ENCODE measurements at places on chromosomes 7 and 10.

DNA sequence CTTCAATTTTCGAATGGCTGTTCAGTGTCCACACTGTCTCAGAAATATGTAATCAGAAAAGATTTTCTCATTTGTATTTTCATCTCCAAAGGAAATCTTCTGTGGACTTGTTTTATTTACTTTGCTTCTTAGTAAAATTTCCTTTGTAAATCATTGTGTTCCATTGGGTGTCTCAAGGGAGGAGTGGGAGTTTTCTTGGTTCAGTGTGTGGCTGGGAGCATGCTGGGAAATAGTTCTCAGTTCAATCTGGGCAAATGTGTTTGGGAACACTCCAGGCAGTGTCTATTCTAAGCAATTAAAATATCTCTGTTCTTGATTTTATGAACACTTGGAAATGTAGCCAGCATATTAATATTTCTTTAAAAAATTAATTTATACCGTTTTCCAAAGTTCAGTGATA is 1019.8 kb downstream of the CNTNAP2 start:
- DNase-seq, result no peak

DNA sequence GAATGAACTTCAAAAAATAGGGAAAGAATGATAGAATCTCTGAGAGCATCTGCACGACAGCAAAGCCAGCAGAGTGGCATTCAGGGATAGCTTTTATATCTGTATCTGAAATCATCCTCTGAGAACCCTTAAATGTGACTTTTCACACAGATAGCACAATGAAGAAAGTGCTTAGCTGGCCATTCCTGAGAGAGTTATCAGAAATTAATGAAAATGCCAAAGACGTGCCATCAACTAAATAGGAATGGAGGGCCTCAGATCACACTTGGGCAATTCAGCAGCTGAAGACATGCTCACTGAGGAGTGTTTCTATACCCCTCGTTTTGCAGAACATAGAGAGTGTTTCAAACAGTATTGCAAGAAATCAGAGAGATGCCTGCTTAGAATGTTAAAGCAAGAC is 51.6 kb downstream of the AKR1B1 start:
- DNase-seq, result no peak

GRCh38 chr7:34155220-34155908 is 250.0 kb downstream of the BMPER start:
- no peak for DNase-seq

GRCh38 chr7:117673839-117674238 is 194.0 kb downstream of the CFTR start:
- no peak for DNase-seq

GRCh38 chr7:46168231-46168630 is 247.2 kb upstream of the IGFBP3 start:
- no peak for DNase-seq

- no peak for DNase-seq
These were observed 77.1 kb downstream of the ABCC2 start for GRCh38 chr10:99859585-99859984.

GRCh38 chr10:61798713-61799112 is 102.8 kb upstream of the ARID5B start:
- DNase-seq, result no peak

- no peak for DNase-seq
These were observed 36.6 kb downstream of the SRRM3 start for GRCh38 chr7:76238326-76238725.

- DNase-seq, result no peak
These were observed 38.3 kb upstream of the GALNTL5 start for GRCh38 chr7:151917791-151918509.

DNA sequence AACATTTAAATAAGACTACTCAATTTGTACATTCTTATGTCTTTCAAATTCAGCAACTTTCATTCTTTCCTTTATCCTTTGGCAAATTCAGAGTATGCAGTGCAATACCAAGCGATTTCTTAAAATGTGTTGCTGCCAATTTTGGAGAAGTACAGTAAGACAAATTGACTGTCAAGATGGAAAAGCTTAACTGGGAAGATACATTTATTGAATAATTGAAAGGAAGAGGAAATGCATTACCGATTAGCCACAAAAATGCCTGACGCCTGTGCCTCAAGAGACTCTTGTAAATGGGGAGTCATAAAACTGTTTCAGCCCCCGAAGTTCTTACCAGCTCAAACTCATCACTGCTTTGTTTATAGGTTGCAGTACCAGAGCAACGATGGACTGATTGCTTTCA is 373.3 kb upstream of the GALNT17 start:
- no peak for DNase-seq

DNA sequence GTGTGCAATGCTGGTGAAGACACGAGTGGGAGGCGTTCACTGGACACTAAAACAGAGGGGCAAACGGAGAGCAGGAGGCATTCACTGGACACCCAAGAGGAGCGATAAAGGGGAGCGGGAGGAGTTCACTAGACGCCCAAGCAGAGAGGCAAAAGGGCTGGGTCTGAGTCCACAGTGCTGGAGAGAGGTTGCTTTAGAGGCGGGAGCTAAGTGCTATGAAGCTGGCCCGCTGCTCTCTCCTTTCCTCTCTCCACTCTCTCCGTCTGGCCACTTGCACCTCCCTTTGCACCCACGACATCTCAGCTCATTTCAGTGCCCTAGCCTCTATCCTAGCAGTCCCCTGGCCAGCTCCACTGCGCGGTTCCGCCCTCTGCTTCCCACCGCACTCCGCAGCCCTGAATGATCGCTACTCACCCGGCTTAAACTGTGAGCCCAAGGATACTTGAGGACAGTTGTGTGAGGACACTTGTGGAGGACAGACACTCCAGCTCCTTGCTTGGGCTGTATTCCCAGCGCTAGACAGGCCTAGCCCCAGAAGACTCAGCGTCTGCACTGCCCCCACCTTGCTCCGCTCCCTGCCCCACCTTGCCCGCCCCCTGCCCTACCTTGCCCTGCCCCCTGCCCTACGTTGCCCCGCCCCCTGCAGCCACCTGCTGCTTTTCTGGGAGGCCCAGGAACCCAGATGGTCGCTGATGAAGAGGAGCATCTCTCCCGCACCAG is 78.8 kb upstream of the CPXM2 start:
- DNase-seq, result no peak

GRCh38 chr10:76082232-76082631 is 650.8 kb downstream of the LRMDA start:
- no peak for DNase-seq

DNA sequence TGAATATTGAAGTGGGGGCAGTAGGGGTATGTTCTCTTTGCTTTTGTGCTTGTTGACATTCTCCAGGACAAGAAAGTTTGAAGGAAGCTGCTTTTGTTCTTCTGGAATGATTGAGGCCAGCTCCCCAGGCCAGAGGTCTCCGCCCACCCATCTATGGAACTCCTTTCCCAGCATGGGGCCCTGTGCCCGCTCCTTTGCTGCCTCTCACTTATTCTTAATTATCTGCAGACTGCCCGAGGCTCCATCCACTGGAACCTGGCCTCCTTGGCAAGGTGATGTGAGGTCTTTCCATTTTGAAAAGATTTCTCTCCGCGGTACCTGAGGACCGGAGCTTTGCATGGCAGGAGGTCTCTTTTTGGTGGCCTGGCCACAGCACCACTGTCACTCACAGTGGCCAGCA is 39.3 kb upstream of the MKI67 start:
- no peak for DNase-seq

DNA sequence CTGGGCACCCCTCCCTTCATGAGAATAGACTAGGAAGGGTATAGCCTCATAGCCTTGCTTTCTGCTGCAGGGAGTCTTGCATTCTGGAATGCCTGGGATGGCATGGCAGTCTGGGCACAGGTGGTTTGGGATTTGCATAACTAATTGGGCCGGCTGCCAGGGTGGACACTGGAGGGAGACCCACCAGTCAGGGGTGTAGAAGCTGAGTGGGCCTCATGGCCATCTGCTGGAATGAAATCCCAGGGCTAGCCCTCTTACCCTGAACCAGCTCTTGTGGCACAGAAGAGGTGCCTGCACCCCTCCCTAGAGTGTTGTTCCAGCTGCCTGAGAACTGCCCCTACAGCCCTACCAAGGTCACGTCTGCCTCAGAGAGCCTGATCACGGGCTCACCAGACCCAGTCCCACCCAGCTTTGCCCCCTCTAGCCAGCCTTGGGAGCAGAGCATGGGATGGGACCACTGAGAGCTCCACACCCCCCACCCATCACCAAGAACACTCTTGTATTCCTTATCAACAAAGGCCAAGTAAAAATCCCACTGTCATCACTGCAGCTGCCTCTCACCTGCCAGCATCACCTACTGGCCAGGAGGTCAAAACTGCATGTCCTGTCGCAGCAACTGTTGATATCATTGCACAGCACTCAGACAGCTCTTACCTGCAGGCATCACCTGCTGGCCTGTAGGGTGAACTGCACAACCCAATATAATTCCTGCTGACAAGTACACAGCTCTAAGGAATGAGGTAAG is 148.9 kb downstream of the ZEB1 start:
- no peak for DNase-seq

GRCh38 chr7:44386139-44386913 is 60.9 kb upstream of the CAMK2B start:
- no peak for DNase-seq

DNA sequence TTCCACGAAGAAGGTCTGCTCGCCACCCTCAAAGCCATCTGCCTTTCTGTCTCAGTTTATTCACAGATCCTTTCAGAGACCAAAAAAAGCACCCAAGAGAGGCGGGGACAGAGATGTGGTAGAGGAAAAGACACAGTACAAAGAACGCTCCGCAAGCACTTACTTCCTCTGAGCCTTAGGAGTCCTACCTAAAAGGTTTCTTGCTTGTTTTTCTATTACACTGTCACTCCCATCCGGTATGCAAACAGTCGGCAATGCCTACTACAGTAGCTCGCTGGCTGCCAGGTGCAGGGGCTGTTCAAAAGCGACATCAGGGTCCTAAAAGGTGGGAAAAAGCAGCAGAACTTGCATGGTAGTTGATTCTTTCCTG is 816 bp downstream of the TECPR1 start:
- no peak for DNase-seq

- DNase-seq, result no peak
These were observed 554.1 kb upstream of the FOXK1 start for GRCh38 chr7:4127909-4128560.

- no peak for DNase-seq
These were observed 85.7 kb downstream of the GRB10 start for GRCh38 chr7:50696810-50697582.

GRCh38 chr7:134962270-134962780 is 24.0 kb upstream of the AGBL3 start:
- no peak for DNase-seq

- no peak for DNase-seq
These were observed 70.8 kb downstream of the SGMS1 start for GRCh38 chr10:50552771-50553535.

- DNase-seq, result no peak
These were observed 249.3 kb upstream of the TCERG1L start for GRCh38 chr10:131560706-131561355.

DNA sequence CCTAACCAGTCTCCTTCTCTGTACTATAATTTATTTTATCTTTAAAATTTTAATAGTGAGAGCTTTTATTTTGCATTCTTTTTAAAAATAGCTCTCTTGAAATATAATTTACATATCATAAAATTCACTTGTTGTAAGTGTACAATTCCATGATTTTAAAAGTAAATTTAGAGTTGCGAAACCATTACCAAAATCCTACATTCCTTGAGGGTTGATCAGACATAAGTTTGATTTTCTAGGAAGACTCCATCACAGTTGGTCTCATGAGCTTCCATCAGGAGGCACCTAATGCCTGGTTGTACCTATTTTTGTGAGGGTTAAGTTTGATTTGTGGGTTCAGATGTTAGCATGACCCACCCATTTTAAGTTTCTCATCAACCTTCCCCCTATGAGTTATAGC is 108.1 kb downstream of the BMPER start:
- no peak for DNase-seq

DNA sequence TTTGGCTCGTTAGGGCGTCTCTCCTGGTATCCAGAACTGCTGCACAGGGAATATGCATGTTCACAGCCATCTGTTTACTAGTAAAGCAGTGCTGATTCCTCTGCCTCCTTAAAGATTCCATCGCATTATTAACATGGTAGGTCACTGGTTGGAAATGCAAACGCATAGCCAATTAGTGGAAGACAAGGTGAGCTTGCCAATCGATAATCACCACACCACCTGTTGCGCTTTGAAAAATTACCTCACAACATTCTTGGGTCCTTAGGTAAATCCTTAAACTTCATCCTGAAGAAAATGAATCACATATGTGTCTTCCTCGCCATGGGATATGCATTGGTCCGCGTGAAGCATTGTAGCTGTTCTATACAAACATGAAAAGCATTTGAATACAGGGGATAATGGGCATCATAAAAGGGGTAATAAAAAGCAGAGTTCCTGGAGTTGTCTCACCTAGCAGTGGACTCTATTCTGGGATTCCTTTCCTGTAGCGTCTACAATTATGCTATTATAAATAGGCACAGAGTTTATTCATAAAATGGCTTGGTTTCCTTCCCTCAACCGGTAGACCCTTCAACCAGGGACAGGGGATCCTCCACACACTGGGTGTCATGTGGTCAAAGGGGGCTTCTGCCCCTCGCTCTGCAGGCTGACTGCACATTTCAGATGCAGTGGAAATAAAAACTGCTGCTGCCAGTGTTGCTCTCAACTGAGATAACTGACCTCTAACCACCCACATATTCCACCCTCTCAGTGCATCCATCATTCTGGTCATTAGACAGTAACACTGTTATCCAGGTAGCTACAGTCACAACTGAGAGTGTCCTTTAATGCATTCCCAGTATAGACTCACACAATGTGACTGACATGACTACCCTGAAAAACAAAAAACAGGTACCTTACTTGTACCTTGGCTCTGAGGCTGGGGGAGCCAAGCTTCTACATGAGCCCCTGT is 389.2 kb upstream of the NFE2L3 start:
- no peak for DNase-seq

DNA sequence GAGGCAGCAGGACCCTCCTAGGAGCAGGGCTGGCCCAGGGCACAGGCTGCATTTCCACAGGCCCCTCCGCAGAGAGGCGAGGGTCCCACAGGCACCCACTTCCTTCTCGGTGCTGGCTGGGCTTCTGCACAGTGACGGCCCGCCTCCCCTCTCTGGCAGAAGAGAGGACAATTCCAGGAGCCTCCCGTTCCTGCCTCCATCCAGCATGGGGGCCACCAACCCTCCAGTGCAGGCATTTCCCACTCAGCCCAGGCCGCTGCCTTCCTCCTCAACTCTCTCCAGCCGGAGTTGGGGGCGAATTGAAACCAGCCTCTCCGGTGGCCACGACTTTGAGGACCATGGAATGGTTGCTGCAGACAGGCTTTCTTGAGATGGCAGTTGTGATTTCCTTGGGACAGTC is 125.0 kb upstream of the PPP2R2D start:
- no peak for DNase-seq

GRCh38 chr10:72754275-72755032 is 62.5 kb downstream of the MCU start:
- no peak for DNase-seq
